Astrocyte of the hippocampus (primary cell): ENCODE measurements at places on chromosomes 13 and 19.

DNA sequence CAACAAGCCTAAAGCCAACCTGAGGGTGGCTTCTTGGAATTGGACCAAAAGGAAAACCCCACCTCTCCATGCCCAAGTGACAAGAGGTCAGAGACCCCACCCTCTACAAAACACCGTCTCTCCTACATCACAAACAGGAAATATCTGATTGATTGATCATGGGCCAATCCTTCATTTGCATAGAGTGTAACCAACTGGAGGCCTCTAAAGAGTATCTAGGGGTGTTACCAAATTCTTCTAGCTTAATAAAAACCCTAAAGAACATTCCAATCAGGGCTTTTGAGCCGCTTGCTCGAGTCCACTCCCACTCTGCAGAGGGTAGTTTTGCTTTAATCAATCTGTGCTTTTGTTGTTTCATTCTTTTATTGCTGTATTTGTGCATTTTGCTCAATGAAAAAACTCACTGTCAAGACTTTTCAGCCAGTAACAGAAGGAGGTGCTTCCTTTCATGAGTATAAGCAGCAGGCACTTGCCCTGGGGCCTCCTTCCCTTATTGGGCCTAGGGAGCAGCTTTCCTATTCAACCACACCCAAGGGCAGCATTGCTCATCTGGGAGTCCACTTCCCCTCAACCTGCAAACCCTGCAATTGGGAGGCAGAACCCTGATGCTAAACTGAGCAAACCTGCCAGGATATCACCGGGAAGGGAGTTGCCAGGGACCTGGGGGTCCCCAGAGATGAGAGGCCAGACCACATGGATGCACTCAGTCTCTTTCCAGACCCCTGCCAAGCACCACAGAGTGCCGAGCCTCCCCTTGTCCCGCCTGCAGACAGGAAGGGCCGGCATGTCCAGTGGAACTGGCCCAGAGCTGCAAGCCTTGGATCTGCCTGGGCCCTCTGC, 154.3 kb upstream of the VSTM2B start:
- DNase-seq = no peak

GRCh38 chr19:33502521-33502920, 19.1 kb downstream of the PEPD start:
- DNase-seq = no peak

DNA sequence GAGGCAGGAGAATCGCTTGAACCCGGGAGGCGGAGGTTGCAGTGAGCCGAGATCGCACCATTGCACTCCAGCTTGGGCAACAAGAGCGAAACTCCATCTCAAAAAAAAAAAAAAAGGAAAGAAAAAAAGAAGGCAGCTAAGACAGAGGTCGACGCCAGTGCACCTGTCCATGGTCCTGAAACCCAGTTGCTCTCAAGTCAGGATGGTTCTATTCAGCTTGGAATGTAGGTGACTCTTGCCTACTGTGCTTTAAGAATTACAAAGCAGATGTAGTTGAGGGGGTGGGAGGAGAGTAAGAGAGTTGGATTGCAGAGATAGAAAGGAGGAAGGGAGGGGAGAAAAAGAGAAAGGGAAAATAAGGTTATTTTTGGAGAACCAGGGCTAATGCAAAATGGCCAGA, 18.7 kb downstream of the CACNG7 start:
- peak; percentile 84 for DNase-seq

DNA sequence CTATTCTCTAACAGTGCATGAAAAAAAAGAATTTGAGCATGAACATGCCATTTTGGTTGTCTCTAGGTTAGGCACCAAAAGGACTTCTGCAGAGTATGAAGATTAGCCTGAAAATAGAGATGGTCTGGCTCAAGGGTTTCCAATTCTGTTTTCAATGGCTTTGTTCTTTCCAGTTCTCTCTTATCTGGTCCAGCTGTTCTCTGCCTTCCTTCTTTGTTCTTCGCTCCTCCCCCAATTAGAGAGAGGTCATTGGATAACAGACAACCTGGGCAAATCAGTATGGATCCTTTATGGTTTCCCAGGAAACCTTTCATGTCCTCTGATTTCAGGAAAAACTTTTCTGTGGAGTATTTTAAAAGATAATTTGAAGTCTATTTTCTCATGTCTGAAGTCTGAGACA, 623.4 kb downstream of the PCDH17 start:
- no peak for DNase-seq

- DNase-seq = peak; percentile 90
Measured at GRCh38 chr13:46126552-46127357, 21.9 kb upstream of the CPB2 start.

GRCh38 chr13:31046711-31047279, 114.3 kb downstream of the TEX26 start:
- DNase-seq = peak; percentile 47

GRCh38 chr13:37648609-37649008, 50.0 kb upstream of the POSTN start:
- DNase-seq = peak; percentile 23

DNA sequence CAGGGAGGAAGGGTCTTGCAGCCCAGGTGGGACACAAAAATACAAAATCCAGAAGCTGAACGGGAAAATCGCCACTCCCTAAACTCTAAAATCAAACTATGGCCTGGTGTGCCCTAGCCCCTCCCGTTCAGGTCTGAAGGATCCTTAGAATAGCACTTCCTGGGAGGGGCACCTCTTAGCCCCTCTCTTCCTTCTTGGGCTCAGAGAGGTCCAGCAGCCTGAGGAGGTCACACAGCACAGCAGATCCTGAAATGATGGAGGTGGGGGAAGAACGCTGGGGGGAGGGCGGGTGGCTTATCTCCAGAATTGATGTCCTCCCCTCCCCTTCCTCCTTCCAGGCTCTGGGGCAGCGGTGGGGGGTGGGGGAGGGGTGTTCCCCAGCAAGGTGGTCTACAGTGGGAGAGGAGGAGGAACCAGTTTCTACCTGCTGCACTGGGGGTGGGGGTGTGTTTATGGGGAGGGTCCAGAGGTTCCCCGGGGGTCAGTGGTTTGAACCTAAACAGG, 1.9 kb downstream of the DIRAS1 start:
- no peak for DNase-seq

DNA sequence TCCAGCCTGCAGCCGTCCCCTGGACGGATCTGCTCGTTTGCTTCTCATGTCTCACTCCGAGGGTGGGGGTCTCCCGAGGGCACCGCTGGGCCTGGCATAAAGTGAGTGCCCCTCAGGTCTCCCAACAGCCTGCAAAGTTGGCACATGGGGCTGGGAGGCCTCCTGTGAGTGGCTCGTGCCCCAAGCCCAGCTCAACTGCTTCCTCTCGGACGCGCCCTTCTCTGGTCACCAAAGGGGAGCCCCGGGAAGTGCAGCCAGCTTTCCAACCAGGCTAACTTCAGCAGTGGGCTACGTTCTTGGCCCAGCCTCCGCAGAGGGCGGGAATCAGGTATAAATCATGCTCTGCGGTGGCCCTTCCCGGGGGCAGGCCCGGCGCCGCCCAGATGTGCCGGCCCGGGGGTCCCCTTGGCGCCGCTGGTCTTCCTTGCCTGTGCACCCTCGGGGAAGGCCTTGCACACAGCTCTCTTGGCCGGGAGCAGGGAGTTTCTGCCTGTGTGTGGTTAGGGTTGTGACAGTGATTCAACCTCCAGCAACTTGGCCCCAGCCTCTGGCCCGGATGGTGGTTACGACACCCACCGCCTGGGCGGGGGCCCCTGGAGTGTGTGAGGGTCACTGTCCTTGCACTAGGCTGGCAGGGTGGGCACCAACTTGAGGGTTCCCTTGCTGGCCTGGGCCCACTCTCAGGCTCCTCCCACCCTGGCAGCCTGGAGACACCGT, 20.7 kb downstream of the CEBPG start:
- DNase-seq = peak; percentile 78

- DNase-seq = no peak
Measured at GRCh38 chr19:34767951-34768350, 5.1 kb downstream of the ZNF599 start.

- peak; percentile 7 for DNase-seq
Measured at GRCh38 chr13:72198967-72199560, 332.1 kb upstream of the DACH1 start.

- DNase-seq = peak; percentile 75
Measured at GRCh38 chr19:42207767-42208271, 9.7 kb downstream of the DEDD2 start.
